ENCODE measurements at places on chromosomes 2 and 18.

DNA sequence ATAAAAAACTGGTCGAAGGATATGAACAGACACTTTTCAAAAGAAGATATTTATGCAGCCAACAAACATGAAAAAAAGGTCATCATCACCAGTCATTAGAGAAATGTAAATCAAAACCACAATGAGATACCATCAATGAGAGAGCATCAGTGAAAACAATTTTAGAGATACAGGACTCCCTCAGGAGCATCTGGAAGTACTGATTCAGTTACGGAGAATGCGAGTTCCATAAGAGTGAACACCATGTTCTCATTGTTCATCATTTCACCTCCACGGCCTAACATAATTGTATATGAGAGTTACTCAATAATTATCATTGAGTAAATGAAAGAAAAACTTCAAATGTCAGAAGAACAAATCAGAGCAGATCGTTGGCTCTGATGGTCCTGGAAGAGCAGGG, 140.9 kb upstream of the TANK start:
- DNase-seq = no peak

DNA sequence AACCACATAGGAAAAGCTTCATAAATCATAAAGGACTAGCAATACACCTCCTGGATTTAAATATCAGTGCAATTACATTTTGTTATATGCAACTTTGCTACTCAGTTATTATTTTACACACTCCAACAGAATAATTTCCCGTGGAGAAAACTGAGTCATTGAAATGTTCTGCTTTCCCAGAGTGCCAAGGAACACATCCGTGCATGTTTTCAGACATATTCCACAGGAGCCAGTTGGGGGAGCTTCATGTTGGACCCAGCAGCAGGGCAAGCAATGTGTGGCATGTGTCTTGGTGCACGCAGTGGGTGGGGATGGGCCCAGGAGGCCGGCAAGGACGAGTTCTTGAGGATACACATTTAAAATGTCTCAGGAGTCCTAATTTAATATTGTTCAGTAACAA, 14.4 kb upstream of the SMIM21 start:
- DNase-seq = no peak

DNA sequence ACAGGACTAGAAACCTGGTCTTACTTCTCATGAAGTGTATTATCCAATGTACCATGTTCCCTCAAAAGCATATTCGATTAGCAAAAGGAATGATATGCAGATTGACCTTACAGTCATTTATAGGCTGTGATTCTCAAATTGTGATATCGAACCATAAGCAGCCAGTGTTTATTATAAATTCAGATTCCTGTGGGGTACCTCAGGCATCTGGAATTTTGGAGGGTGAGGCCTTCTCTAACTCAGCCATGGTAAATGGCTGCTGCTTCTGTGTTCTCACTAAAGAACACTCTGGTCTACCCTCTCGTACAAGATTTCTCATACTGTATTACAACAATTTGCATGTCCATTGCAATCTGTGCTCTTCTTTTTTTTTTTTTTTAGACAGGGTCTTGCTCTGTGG, 84.5 kb downstream of the PRPF40A start:
- no peak for DNase-seq

GRCh38 chr2:144379851-144380311, 140.0 kb downstream of the ZEB2 start:
- DNase-seq = no peak

- DNase-seq = no peak
Measured at GRCh38 chr2:233385489-233386044, 31.3 kb downstream of the DGKD start.

- DNase-seq = no peak
Measured at GRCh38 chr2:219127037-219127635, 33.5 kb downstream of the NHEJ1 start.

- peak; percentile 13 for DNase-seq
Measured at GRCh38 chr2:232481322-232482140, 6.1 kb downstream of the ECEL1 start.

- DNase-seq = no peak
Measured at GRCh38 chr2:112194028-112194427, 55.8 kb downstream of the FBLN7 start.

- DNase-seq = no peak
Measured at GRCh38 chr2:157355618-157356017, 30.0 kb upstream of the ERMN start.

- no peak for DNase-seq
Measured at GRCh38 chr2:120898961-120899750, 163.5 kb downstream of the GLI2 start.

DNA sequence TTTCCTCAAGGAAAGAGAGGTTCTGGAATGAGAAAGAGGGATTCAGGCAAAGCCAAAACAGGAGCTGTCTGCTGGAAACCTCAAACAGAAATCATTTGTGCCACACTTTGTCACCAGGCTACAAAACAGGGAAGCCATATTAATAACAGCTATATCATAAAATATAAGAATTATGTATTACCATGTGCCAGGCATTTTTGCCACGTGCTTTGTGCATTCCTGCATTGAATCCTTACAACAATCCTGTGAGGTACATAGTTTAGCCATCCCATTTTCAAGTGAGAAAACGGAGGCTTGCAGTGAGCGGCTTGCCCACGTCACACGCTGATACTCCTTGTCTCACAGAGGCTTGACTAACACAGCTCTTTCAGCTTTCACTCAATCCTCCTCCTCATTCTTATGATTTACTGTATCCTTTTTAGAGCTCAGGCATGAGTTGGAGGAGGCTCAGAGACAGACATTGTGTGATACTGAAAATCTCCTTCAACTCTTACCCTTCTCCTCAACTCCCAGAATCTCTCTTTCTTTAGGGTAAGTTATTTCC, 148.4 kb upstream of the MEX3C start:
- DNase-seq = no peak

DNA sequence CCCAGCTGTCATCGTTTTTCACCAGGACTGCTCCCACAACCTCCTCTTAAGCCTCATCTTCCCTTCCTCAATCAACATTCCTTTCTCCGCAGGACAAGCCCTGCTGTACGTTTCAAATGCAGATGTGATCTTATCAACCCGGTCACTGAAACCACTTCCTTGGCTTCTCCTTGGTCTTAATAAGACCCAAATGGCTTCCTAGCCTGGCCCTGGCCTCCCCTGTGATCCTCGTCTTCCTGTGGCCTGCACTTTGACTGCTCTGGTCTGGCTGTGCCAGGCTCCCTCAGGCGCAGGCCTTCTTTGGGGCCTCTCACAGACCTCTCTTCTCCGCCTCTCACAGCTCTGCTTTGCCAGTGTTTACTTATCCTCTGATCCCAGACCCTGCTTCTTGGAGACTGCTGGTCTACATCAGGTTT, 4.7 kb upstream of the ADNP2 start:
- DNase-seq = no peak

DNA sequence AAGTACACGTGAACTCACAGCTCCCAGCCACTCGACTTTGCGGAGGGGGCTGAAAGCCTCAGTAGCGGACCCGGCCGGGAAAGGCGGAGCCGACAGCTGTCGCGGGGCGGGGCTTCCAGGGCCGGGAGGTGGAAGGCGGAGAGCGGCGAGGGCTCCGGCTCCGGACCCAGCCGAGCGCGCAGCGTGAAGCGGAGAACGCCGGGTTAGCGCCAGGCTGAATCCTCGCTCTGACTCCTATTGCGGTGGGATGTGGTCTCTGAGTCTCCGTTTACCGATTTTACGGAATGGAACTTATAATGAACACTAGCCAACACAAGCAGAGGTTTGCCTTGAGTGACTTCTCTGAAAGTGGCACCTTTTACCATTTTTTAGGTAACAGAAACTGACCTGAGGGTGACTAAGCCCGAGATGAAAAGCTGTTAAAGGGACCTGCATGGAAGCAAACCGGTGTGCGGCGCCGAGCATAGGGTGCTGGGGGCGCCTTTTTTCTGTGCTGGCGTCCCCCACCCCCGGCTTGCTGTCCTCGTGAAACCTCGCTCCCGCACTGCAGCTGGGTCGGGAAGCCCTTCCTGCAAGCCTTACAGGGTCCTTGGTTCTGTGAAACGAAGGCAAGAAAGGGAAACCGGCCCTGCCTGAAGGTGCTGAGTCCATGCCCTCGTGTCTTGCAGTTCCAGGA, 72.9 kb downstream of the EN1 start:
- DNase-seq = peak; percentile 64

GRCh38 chr18:48337053-48337452, 72.1 kb downstream of the ZBTB7C start:
- DNase-seq = no peak

DNA sequence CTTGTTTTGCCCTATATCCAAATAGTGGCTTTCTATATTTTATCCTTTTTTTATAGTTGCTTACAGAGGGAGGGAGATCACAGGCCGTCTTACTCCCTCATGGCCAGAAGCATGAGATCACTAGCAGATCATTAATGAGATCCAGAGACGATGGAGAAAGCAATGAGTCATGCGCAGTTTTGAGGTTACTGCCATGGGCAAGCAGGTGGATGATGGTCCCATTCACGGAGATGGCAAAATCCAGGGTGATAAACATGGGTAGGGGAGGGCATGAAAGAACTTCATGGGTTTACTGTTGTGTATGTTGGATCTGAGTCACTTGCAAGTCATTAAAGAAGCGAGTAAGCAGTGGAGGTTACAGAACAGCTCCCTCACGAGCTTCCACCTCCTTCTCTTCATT, 60.4 kb downstream of the C18orf63 start:
- DNase-seq = no peak

DNA sequence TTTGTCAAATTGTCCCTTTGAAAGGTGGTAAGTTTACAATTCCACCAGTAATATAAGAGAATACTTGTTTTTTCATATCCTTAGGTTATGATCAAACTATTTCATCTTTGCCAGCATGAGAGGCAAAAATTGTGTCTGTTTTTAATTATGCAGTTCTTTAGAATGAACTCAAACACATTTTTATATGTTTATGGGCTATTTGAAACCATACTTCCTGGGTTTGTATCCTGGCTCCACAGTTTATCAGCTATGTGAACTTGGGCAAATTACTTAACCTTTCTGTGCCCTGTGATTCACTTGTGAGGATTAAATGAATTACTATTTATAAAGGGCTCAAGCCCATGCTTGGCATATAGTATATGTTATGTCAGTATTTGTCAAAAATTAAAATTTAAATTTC, 109.4 kb downstream of the TANC1 start:
- no peak for DNase-seq

DNA sequence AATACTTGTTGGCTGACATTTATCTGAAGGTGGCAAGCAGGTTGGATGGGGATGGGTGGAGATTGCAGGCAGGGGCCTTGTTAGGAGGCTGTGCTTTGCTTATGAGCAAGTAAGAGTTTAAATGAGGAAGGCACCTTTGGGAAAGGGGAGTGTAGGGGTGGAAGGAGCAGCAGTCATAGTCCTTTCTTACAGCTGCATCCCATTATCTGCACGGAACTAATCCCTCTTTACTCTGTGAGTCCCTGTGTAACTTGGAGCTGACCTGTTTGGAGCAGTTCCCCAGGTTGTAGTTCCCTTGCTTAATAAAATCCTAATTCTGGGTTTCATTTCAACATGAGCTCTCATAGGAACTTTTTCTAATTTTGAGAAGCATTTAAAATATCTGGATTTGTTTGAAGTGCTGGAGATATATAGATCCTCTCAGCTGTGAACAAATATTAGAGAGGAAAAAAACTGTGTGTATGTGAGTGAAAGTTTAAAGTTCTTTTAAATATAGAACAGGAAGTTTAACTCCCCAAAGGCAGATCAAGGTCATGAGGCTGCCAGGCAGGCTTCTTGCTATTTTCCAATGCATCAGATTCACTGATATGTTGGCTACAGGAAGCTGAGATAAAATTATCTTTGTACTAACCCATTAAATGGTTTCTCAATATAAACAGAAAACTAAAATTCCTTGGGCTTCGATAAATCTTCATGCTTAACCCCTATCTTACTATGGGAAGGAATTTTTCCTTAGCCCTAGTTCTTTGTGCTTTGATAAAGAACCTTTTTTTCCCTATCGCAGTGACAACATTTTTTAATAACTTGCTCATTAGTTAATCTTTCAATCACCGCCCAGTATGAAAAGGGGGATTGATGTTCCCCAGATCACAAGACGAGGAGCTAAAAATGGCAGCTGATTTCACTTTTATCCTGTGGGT, 104.6 kb upstream of the EML6 start:
- no peak for DNase-seq

- no peak for DNase-seq
Measured at GRCh38 chr2:239608260-239608659, 207.4 kb upstream of the HDAC4 start.

GRCh38 chr2:209593930-209594329, 170.1 kb downstream of the MAP2 start:
- DNase-seq = no peak

DNA sequence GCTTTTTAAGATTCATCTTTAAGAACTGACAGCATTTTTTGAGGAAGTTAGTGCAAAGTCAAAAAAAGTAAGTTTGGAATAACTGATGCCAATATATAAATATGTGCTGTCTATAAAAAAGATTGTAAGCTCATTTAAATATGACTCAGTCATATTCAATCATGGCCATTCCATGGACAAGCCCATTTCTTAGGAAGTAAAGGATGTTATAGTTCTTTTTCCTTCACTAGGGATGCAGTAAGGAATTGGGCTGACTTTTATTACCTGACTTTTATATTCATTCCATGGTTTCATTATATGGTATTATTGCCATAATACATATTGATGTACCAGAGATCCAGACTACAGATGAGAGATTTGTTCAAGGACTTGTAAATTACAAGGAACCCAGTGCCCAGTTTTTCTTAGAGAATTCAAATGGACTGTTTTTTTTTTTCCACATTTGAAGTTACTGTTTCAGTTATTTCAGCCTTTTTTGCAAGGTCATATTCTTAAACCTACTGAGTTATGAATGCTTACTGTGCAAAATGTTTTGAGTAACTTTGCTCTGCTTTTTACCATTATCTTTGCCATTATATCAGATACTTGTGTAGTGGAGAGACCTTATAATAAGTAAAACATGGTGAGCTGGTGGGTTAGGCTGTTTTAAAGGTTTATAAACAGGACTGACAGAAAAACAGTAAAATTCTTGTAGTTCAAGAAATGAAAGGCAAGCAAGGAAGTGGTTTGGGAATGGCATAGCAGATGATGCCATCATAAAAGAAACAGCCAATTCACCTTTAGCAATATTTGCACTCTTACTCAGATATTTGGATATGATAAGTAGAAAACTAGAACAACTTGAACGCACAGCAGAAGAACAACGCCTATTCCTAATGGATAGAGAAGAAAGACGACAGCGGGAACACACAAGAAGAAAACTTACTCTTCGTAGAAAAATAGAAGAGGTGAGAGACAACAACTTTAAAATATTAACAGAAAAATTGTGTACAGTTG, 7.6 kb downstream of the FSIP2 start:
- no peak for DNase-seq

DNA sequence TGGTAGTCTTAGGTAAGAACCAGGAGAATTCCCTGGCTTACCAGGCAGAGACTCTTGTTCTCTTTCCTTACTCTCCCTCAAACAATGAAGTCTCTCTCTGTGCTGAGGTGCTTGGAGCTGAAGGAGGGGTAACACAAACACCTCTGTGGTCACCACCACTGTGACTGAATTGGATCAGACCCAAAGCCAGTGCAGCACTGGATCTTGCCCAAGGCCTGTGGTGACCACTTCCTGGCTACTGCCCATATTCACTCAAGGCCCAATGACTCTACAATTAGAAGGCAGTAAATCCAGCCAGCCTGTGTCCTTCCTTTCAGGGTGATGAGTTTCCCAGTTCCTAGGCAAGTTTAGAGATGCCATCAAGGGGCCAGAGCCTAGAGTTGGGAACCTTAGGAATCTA, 706.8 kb downstream of the SLC4A3 start:
- DNase-seq = no peak

Measured in right lobe of liver (tissue), 6 donors.